Activated CD4-positive, alpha-beta T cell treated with anti-CD3 and anti-CD28 coated beads, Interleukin-2, amount 50 U/mL, for 48 hours (primary cell): ENCODE measurements at places on chromosomes 4 and X.

DNA sequence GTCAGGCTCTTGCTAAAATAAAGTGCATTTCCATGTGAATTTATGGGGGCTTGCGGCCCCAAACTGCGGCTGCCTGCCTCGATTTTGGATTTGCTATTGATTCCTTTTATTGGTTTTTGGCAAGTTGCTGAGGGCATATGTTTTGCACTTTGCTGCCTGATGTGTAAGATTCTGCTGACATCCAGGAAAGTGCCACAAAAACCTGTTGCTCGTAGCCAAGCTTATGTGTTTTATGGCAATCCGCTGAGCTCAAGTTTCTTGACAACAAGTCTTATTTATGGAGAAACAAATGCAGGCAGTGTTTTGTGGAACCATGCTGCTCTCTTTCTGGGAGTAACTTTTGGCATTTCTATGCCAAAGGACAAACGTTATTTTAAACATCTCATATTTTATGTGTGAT is 97.3 kb upstream of the DDIT4L start:
- no peak for DNase-seq

DNA sequence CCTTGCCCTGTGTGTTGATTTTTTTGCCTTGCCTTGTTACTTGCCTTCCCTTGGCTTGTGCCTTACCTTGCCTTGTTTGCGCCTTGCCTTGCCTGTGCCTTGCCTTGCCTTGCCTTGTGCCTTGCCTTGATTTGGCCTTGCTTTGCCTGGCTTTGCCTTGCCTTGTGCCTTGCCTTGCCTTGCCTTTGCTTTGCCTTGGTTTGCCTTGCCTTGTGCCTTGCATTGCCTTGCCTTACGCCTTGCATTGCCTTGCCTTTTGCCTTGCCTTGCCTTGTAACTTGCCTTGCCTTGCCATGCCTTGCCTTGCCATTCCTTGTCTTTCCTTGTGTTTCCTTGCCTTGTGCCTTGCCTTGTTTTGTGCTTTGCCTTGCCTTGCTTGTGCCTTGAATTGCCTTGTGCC is 94.6 kb downstream of the TAB3 start:
- no peak for DNase-seq

DNA sequence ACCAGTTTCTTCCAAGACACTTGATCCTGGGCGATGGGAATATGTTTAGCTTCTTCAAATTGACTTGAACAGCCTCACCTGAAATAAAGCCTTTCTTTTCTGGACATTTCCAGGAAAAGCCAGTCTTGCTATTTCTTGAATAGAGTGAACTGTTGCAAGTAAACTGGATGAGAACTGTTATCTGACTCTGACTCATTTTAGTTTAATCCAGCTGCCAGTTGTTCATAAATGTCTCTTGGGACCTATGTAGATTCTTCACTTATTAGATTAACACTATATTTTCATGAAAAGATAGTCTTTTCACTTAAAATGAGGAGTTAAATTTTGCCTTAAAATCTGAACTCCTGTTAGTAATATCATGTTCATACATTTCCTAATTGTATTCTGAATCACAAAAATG is 615.4 kb upstream of the GALNT7 start:
- DNase-seq, result no peak

DNA sequence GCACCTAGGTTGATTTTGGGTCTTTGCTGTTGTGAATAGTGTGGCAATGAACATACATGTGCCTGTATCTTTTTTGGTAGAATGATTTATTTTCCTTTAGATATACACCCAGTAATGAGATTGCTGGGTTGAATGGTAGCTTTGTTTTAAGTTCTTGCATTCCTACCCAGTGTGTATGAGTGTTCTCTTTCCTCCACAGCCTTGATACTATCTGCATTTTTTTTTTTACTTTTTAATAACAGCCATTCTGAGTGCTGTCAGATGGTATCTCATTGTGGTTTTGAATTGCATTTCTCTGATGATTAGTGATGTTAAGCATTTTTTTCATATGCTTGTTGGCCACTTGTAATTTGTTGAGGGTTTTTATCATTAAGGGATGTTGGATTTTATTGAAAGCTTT is 351.8 kb upstream of the GNPDA2 start:
- no peak for DNase-seq

- no peak for DNase-seq
Observed at GRCh38 chrX:115560211-115560977, 580 bp upstream of the PLS3 start.

- DNase-seq, result no peak
Observed at GRCh38 chrX:134694333-134695322, 36.4 kb upstream of the PLAC1 start.

- no peak for DNase-seq
Observed at GRCh38 chr4:162164906-162165510, 1.2 kb upstream of the FSTL5 start.

DNA sequence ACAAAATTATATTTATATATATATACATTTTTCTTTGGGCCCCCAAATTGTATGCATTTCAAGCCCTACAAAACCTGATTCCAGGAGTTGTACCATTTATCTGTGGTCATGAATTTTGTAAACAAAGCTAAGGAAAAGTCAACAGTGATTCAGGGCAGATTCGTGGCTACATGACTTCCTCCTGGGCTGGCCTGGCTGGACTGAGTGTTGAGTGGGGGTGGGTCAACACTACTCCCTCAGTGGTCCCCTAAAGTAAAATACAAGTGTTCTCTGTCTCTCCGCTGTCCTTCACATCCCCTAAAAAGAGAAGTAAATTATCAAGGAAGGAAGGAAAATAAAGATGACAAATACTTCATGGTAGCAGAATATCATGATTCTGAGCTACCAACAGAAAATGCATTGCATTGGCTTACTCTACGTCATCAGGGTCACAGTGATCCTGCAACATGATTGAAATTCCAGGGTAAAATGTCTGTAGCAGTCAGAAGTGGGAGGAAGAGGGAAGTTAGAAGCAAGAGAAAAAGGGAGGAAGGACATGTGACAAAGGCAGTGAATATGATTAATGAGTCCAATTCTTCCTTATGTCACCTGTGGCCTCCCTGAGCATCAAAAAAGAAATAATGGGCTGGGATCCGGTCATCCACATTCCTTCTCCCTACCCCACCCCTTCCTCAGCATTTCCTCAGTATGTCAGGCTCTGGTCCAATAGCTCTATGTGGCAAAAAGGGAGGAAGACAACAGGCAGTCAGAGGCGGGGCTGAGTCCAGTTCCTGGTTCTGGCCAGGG is 42.4 kb upstream of the MYOZ2 start:
- no peak for DNase-seq
